Muscle of arm (tissue), 14 donors: ENCODE measurements at places on chromosomes 2 and 18.

- no peak for DNase-seq
Measured at GRCh38 chr18:3982541-3982940, 472.6 kb downstream of the DLGAP1 start.

DNA sequence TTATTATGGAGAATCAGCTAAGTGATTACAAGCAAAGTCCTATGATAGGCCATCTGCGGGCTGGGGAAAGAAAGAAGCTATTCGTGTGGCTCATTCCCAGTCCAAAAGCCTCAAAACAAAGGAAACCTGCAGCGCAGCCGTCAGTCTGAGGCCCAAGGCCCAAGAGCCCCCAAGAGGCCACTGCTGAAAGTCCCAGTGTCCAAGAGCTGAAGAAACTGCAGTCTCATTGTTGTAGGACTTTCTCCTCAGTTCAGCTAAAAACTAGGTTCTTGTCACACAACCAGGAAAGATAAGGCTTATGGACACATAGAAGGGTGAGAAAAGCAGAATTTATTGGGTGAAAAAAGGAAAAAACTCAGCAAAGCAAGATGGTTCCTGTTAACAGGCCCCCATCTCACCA lies 143.2 kb downstream of the RHBDD1 start:
- DNase-seq, result no peak

- DNase-seq, result no peak
Measured at GRCh38 chr2:230903231-230904150, 21.6 kb downstream of the GPR55 start.

DNA sequence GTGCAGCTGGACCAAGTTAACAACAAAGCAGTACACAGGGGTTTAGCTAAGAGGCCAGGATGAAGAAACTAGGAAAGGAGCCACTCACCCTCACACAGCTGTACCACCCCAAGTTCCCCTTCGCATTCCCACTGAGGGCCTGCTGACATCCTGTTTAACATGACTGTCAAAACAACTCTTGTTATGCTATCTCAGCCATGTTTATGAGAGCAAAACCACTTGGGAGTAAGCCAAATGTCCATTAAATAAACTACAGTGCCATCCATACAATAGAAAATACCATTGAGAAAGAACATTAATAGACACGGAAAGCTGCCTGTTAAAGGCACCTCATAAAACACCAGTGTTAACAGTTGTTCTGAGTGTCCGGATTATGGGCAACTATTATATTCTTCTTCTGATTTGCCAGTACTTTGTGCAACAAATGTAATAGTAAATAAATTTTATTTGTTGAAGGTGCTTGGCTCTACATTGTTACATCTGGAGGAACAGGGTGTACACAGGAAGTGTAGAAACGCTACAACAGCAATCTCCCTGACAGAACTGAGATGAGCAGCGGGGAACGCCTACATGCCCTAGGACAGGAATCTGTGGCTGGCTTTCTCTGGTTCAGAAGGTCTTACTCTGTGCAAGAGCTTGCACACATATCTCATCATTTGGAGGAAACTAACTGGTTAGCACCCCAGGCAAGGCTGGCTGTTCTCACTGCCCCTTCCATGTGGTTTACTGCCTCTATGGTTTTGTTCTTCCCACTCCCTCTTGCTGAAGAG lies 85.6 kb downstream of the EHD3 start:
- no peak for DNase-seq
